HT-29 (cell line): ENCODE measurements at places on chromosomes 11 and 22. TPM values are rescaled to one million over a fixed set of nuclear protein-coding genes. Genes with fewer than 3 reads are reported as not detected.

DNA sequence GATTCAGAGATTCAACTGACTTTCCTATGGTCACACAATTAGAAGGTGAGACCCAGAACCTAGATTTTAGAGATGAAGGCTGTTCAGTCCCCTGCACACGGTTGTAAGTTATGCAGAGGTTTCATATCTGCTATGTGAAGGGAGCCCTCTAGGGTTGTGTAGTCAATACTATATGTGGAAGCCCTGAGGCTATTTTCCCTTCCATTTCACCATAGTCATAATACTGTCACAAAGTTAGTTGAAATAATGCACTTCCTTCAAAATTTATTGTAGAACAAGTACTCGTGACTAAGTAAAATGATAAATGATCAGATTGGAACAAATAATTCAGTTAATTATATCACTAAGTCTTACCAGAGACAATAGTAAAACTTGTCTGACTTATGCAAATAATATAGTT, 48.8 kb downstream of the ENDOD1 start:
- peak; percentile 53 for DNase-seq

CD3G gene
- not detected in 2 replicates for total RNA-seq

DDTL gene
- 0.51 and 2.8 TPM in 2 replicates for total RNA-seq

DNA sequence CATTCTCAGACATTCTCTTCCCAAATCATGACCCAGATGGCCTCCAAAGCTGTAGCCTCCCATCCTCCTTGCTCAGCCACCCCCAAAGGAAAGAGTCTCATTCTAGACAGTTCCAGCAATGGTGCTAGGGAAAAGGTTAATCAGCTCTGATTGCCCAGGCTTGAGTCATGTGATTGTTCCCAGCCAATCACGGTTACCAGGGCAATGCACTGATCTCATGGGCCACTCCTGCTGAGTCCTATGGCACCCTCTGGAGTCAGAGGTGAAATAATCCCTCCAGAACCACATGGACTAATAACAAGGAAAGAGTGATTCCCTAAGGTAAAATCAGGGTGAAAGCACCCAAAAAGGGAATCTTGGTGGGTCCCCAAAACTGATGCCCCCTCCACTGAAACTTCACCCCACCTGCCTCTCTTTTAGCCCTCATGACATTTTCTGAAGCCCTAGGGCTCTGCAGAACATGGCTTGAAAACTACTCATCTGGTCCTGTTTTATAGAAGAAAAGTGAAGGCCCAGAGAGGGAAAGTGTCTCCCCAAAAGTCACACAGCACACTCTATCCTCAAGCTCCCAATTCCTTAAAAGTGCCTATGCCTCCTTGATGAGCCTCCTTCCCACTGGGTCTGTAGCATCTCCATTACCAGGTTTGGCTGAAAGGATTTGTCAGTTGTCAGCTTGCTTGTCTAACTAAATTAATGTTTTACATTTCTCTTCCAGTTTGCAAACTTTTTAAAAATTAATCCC, 203.7 kb downstream of the MN1 start:
- no peak for DNase-seq

GRCh38 chr11:117743121-117743815, 53.7 kb downstream of the DSCAML1 start:
- peak; percentile 36 for DNase-seq
